ENCODE measurements at places on chromosomes 2 and 18.
A peak's percentile ranks its signal among the peaks of the same experiment; 100 is the strongest.

DNA sequence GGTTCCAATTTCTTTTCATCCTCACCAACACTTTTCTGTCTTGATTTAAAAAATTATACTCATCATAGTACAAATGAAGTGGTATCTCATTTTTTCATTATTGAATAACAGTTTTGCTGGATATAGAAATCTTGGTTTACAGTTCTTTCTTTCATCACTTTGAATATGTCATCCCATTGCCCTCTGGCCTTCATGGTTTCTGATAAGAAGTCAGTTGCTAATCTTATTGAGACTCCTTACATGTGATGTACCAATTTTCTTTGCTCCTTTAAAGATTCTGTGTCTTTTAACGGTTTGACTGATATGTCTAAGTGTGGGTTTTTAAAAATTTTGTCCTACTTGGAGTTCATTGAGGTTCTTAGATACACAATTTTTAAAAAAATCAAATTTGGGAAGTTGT, 35.0 kb downstream of the SLC3A1 start:
- no peak for DNase-seq

- DNase-seq: no peak
Observed at GRCh38 chr2:182980115-182980514, 58.1 kb downstream of the NCKAP1 start.

DNA sequence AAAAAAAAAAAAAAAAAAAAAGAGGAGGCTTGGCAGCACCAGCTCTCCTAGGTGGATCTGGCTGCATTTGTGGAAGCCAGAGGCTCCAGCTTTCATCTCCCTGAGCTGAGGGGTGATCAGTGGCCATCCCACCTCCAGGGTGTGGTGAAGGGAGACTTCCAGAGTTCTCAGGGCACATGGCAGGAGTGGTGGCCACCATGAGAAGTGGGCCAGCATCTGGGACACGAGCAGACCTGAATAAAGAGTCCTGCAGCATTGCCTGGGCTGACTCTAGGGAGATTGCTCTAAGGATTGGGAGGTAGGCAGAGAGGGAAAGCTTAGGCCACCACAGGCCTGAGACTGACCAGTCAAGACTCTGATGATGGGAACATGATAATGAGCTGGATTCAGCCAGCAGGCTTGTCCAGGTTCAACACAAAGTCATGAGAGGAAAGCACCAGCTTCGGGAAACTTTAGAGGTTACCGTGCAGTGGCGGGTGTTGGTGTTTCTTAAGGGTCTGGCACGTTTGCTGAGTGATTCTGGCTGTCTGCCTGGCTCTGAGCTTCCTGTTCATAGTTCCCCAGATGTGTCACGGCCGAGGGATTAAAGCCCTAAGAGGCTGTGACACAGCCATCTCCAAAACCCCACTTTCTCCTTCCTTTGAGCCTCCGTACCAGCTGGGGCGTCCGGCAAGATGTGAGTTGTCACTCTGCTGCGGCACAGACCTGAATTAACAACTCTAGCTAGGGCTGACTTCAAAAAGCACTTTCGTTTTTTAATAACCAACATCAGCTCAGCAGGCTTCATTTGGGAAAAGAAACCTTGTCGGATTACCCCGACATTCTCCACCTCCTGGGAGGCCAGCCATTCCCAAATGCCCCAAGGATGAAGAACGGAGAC, 38.3 kb upstream of the IL1R1 start:
- DNase-seq: peak; percentile 13

DNA sequence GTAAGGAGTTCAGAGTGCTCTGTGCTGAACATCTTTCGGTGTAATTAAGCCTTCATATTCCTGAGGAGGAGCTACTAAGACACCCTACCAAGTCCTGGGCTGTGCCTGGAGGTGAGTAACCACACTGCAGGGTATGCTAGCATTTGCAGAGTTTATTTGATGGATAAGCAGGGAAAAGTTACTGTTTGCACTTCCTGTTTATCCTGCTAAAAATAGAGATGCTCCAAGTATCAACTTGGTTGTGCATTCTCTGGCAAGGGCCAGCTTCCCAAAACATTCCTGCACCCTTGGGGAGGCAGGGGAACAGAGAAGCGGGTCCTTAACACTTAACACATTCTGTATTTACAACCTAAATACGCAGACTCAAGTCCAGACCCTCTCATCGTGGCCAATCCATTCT, 49.8 kb downstream of the PARD6G start:
- DNase-seq: no peak

DNA sequence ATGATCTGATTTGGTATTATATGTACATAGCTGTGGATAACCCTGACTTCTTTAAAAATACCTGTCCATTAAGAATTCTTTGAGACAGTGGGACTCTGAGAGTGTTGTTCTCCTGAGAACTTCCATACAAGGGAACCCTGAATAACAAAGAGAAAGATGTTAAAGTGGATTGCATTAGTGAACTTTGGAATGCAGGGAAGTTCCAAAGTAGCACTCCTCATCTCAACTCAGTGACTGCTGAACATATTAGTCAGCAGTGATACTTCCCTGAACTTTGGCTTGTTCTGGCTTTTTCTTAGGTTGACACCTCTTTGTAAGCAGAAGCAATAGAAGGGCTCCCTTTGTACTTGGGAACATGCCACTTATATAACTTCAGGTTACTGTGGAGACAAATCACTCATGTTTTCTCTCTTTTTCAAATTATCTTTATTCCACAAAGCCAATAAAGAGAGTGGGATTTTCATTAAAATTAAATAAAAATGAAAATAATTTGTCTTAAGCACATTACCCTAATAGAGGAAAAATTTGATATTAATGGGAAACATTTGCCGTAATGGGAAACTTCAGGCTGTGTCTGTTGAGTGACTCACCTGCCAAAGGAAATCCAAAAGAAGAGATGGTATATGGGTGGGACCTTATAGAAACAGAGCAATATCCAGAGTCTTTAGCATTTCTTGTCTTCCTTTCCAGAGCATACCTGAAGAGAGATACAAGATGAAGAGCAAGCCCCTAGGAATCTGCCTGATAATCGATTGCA, 33.3 kb downstream of the CFLAR start:
- no peak for DNase-seq

GRCh38 chr2:38246105-38246504, 131.0 kb downstream of the ATL2 start:
- DNase-seq: no peak

GRCh38 chr18:21463718-21464117, 136.8 kb downstream of the ESCO1 start:
- DNase-seq: no peak

DNA sequence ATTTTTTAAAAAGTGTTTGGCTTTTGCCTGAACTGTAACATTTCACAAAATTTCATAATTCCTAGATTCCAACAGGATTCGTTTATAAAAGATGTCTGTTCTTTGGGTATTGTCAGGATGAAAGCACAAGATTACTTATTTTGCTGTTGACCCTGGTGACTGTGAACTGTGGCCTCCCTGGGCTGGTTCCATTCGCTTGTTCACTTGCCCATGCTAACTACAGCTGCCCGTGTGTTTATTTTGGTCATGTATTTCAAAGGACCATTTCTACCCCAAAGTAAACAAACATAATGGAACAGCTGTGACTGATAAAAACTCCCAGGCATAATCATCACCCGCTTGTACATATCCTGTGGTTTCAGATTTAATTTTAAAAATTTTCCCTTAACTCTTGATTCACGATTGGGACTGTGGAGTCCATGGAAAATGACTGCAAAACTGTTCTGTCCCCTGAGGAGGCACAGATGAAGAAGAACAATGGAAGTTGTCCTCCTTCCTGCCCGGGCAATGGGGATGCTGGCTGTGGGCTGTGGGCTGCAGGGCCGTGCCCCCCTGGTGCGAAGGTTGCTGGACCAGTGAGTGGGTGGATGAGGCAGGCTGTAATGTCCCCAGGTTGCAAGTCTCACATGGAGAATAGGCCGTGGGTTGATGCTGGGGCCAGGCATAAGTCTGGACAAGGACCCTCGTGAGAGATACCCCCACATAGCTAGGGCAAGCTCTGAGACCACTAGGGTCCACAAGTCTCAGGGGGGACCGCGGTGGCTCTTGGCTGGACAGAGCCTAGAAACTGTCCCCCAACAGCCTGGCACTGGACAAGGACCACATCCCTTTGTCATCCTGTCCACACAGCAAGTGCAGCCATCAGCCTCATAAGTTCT, 28.9 kb upstream of the HDAC4 start:
- DNase-seq: no peak

DNA sequence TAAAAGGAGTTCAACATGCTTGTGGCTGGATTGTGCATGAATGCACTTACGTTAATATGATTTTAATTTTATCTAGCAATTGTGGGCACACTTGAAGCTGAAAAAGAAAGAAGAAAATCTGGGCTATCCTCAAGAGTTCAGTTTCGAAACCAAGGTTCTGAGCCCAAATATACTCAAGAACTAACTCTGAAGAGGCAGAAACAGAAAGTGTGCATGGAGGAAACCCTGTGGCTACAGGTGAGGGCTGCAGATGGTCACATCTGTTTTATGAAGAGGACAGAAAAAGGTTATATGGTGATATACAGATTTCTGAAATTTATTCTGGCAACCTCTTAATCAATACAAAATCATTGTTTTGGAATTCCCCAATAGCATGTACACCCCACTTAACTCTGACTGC, 57.3 kb downstream of the ITGA6 start:
- no peak for DNase-seq

- DNase-seq: no peak
Observed at GRCh38 chr18:76266236-76266991, 228.6 kb downstream of the ZNF516 start.

DNA sequence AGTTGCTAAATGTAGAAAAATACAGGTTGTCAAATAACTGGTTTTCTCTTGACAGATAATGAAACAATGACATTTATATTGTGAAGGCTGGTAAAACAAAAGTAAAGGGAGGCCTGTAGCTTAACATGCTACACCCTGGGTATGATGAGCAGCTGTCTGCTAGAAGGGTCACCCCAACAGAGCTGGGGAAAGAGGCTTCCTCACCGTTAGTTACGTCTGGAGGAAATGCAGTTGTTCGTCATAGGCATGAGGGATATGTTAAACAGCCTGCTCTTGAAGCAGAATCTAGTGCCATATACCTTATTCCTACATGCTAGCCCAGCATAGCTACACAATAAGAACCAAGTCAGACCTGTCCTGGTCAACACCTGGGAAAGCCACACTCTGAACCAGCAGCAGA, 49.9 kb downstream of the LPIN2 start:
- DNase-seq: peak; percentile 43

- no peak for DNase-seq
Observed at GRCh38 chr2:235639885-235640284, 146.0 kb downstream of the AGAP1 start.

- no peak for DNase-seq
Observed at GRCh38 chr2:118565301-118565700, 282.1 kb downstream of the EN1 start.

DNA sequence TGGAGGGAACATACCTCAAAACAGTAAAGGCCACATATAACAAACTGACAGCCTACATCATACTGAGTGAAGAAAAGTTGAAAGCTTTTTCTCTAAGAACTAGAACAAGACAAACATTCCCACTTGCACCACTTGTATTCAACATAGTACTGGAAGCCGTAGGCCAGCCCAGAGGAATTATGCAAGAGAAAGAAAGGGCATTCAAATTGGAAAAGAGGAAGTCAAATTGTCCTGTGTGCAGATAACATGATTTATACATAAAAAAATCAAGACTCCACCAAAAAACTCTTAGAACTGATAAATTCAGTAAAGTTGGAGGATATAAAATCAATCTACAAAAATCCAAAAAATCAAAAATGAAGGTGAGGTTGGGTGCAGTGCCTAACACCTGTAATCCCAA, 8.0 kb upstream of the KDM3A start:
- DNase-seq: no peak

DNA sequence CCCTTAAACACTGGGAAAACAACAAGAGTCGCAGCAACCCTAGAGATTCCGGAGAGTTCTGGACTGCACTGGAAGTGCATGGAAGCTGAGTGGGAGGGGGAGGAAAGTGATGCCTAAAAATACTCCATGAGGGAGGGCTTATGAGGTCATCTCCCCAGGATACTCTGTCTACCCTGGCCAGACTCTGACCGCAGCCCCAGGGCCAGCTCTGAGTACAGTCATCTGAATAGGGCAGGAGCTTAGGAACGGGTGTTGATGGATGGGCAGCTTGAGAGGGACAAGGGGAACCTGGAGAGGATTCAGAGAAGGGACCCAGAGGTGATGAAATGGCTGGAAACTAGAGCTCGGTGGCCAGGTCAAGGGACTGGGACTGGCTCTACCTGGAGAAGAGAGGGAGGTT, 79.3 kb upstream of the IGFBP5 start:
- no peak for DNase-seq

GRCh38 chr2:166343467-166343866, 32.3 kb downstream of the SCN9A start:
- no peak for DNase-seq

DNA sequence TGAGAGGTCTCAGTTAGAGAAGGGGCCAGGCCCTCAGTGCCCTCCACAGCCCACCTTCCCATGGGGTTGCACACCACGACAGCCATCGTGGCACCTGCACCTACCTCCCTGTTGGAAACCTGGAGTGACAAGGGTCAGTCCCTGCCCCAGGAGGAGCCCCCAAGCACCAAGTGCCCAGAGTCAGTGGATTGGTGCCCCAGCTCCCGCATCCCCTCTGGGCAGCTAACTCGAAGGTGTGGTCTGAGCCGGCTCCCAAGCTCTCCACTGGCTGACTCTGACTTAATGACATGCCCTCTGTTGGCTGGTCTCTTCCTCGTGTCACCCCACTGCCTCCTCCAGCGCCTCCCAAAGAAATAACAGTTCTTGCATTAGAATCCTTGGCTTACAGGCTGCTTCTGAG, 116.4 kb downstream of the NDUFA10 start:
- no peak for DNase-seq

GRCh38 chr2:189129971-189130370, 49.6 kb downstream of the COL5A2 start:
- DNase-seq: no peak

GRCh38 chr2:59604123-59604522, 949.3 kb downstream of the BCL11A start:
- no peak for DNase-seq

DNA sequence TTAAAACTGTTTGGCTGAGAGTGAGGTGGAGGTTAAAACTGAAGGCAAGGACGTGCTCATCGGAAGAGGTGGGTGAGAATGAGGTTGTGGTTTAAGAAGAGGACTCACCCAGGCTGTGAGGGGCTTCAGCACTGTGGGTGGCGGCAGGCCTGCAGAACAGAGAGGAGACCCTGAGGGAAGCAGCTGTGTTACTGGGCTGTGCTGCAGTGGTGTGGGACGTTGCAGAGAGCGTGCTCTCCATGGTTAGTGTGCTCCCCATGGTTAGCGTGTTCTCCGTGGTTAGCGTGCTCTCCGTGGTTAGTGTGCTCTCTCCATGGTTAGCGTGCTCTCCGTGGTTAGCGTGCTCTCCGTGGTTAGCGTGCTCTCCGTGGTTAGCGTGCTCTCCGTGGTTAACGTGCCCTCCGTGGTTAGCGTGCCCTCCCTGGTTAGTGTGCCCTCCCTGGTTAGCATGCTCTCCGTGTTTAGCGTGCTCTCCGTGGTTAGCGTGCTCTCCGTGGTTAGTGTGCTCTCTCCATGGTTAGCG, 68.5 kb upstream of the NFATC1 start:
- DNase-seq: no peak

GRCh38 chr2:128512379-128513115, 193.9 kb upstream of the HS6ST1 start:
- DNase-seq: no peak

Data from activated CD8-positive, alpha-beta memory T cell treated with anti-CD3 and anti-CD28 coated beads for 1 hour (primary cell).